ENCODE measurements at places on chromosomes 7 and 10.

DNA sequence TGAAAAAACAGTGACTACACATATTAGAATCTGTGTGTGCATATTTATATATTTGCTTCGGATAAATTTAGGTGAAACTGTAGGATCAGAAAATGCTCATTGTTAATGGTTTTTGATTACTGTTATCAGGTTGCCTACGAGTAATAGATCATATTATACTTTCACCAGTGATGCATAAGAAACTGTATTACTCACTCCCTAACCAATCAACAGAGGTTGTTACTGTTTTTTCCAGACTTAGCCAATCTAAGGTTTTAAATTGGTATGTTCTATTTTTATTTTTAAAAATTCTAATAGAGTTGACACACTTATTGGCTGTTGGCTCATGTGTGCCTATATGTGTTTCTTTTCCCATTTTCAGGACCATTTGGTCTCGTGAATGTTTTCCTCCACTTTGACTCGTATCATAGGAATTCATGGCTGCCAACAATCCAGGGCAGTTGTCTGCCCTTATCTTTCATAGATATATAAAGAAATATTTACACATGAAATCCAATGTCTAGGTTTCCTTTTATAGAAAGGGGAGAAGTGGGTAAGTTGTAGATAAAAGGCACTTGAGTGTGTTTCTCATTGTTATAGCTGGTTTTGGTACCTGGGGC lies 59.2 kb downstream of the ANLN start:
- no peak for DNase-seq

- no peak for DNase-seq
These were observed 6.2 kb downstream of the ZNF775 start for GRCh38 chr7:150385302-150385723.

GRCh38 chr10:84201244-84201606 lies 6.9 kb downstream of the CDHR1 start:
- no peak for DNase-seq

- DNase-seq: no peak
These were observed 54.9 kb upstream of the ANK3 start for GRCh38 chr10:60444494-60445064.

DNA sequence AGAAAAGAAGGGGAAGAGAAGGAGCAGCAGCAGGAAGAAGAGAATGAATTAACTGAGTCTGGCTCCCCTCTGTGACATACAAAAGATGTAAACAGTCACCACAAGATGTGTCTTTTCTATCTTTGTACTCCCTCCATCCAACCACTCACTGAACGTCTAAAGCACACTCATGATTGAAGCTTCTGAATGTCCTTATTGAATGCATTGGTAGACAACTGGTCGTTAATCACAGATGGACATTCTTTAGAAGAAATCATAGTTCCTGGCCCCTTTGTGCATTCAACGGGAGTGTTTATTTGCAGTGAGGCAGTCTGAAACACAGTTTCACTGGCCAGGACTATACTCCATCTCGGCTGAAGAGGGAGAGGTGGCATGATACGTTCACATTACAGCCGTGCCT lies 206.3 kb upstream of the KMT2E start:
- no peak for DNase-seq

- DNase-seq: no peak
These were observed 511.3 kb downstream of the ARL4A start for GRCh38 chr7:13198727-13199126.

- no peak for DNase-seq
These were observed 168.4 kb upstream of the KMT2E start for GRCh38 chr7:104845557-104845956.

- DNase-seq: no peak
These were observed 105.3 kb upstream of the FAM20C start for GRCh38 chr7:87047-87446.

- no peak for DNase-seq
These were observed 325.6 kb downstream of the HPSE2 start for GRCh38 chr10:98910048-98910447.

DNA sequence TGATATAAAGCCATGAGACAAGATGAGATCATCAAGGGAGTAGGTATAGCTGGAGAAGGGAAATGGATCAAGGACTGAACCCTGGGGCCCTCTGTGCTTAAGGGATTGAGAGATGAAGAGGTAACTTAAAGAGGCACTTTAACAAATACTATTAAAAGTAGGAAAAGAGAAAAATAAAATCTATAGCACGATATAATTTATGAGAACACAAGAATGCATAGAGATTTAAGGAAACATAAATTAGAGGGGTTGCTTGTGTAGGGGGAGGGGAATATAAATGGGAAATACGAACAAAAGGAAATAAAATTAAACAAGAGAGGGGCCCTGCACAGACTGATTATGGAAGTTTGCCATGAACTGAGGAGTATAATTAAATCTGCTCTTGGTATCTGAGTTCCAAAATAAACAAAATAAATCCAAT lies 15.6 kb upstream of the LRRC17 start:
- no peak for DNase-seq

DNA sequence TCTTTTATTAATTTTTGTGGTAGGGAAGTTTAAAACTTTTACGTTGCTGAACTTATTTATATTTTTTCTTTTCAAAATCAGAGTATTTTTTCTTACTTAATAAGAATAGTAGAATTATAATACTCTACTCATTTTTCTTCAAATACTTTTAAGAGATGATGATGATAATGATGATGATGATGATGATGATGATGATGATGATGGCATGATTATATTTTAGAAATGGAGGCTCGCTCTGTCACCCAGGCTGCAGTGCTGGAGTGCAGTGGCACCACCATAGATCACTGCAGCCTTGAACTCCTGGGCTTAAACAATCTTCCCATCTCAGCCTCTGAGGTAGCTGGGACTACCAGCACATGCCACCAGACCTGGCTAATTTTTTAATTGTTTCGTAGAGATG lies 118.3 kb upstream of the FAM171A1 start:
- DNase-seq: no peak

DNA sequence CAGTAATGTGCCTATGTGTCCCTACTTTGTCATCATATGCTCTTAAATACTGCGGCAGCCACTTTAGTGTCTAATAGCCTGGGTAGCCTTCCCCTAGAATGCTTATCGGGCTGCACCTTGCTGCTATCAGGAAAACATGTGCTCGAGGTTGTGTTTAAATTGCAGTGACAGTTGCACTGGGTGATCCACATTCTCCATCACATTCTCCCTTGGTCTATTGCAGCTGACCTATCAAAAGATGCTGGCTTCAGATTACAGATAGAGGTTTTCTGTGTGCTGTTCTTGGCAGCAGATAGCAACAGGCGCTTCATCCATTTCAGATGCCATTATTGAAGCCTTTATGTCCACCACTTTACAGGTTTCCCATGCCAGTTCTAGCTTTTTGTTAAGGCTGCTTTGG lies 130.1 kb upstream of the MDFIC start:
- no peak for DNase-seq

- DNase-seq: no peak
These were observed 28.6 kb downstream of the KCNH2 start for GRCh38 chr7:150949564-150949963.

DNA sequence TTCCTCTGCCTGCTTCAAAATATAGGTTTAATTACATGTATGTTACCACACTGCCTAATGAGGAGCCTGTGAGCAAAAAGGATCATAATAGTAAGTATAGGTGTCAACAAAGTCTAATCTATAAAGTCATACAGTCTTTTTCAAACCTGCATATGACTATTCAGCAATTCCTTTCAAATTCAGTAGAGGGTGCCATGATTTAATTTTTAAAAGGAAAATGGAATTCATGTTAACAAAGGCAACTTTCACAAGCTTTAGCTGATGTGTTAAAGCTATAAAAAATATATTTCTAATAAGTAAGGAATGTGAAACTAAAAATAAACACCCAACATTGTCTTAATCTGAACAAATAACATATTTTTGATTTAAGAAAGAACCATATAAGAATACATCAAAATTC lies 52.1 kb downstream of the MPP7 start:
- no peak for DNase-seq

- DNase-seq: no peak
These were observed 120.3 kb downstream of the NRG3 start for GRCh38 chr10:81995254-81995653.

DNA sequence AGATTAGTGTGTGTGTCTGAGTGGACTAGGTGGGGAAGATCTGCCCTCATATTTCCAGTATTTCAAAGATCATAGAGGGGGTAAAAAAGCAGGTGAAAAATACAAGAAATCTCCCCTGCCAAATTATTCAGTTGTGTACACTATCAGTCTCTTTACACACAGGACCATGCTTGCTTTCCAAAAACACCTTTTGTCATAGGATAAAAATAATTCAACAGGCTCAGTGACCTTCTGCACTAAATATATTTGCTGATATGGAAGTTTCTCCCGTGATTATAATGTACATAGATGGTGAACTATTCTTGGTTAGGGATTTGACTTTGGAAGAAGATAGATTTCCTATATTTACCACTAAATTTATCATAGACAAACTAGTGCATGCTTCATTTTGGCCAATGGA lies 24.6 kb upstream of the CSTF2T start:
- DNase-seq: no peak

DNA sequence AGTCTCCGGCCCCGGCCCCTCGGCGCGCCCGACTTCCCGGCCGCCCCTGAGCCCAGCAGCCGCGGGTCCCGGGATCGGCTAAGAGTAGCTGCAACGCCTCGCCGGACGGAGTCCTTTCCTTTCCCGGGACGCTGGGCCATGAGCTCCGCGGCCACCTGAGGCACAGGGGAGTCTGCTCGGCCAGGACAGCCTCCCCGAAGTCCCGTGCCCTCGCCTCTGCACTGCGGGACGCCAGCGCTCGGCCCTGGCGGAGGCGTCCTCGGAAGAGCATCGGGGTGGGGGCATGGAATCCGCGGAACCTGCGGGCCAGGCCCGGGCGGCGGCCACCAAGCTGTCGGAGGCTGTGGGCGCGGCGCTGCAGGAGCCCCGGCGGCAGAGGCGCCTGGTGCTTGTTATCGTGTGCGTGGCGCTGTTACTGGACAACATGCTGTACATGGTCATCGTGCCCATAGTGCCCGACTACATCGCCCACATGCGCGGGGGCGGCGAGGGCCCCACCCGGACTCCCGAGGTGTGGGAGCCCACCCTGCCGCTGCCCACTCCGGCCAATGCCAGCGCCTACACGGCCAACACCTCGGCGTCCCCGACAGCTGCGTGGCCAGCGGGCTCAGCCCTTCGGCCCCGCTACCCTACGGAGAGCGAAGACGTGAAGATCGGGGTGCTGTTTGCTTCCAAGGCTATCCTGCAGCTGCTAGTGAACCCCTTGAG lies 502 bp downstream of the SLC18A3 start:
- DNase-seq: no peak

GRCh38 chr7:5497295-5498103 lies 73.9 kb upstream of the TNRC18 start:
- DNase-seq: no peak

DNA sequence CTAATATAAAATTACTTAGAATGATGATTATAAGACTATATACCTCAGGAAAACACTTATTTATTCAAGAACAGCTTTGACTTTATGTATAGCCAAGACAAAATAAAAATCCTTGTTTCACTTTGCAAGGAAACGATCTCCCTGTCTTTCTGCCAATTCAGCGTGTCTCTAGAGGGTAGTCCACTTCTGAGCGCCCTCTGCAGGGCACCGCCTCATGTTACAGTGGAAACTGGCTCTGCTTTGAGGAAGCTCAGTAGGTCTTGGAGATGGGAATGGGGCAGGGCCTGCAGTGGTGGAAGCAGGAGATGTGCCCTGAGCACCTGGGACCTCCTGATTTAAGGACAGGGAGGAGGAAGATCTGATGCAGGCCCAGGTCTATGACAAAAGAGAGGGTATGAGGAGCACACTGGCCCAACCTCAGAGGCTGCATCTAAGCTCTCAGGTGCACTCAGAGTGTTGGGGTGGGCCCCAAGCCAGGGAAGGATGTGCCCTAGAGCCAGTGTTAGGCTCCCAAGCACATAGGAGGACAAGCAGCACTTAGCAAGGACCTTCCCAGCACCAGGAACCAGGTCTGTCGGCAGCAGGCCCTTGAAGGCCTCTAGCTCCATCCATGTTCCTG lies 481.0 kb downstream of the TNS3 start:
- no peak for DNase-seq

DNA sequence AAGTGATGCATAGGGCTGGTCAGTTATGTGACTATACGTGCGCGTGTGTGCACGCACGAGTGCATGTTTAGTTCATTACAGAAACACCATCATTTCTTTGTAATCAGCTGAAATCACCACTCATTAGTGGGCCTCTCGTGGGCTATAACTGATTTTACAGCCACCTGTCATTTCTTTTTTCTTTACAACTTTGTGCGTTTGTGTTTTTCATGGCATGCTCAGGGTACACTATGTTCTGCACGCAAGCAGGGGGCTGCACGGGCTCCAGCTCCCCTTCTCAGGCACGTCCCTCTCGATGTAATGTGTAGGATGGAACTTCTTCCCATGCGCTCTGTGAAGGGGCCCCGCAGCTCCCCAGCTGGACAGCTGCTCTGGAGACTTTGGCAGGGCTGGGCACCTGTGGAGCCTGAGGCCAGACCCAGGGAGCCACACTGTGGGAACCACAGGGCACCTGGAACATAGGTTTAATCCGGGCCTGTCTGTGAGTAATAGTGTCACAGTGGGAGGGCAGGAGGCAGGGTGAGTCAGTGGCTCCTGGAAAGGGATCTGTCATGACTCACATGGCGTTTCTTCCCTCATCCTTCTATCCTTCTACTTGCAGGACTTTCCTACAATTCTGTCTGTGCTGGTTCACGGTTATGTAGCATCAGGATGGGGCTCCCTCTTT lies 4.9 kb downstream of the GCK start:
- DNase-seq: no peak

DNA sequence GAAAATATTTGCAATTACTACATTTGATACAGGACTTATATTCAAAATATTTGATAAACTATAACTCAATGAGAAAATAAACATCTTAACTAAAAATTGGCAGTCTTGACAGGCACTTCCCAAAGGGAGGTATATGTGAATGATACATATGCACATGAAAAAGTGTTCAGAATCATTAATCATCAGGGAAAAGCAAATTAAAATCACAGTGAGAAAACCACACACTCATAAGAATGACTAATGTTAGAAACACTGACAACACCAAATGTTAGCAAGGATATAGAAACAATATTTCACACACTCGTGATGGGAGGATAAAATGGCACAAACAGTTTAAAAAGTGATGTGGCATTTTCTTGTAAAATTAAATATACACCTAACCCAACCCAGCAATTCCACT lies 4.1 kb upstream of the VPS26A start:
- no peak for DNase-seq

DNA sequence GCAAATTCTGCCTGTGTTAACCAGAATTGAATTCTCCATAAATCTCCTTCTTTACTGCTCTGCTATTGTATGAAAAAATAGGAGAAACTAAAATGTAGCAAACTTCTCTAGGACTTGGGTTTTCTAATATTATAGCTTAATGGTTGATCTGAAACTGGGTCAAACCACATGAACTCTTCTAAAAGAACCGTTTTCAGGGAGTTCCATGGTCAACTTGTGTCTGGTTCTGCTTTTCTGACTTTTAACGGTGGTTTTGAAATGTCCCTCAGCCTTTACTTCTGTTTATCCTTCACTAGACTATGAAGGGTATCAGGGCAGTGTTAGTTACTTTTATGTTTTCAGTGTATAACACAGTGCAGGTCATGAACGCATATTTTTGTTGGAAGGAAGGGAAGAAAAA lies 242.2 kb downstream of the TSPAN12 start:
- no peak for DNase-seq

- DNase-seq: no peak
These were observed 29.0 kb downstream of the MRC1 start for GRCh38 chr10:17838080-17838648.

All from stimulated activated CD4-positive, alpha-beta T cell treated with anti-CD3 and anti-CD28 coated beads, Interleukin-1b, Interleukin-23, amount 100 ng/mL, for 1 hour (primary cell).